T-helper 9 cell (primary cell): ENCODE measurements at places on chromosomes 3 and 15.

DNA sequence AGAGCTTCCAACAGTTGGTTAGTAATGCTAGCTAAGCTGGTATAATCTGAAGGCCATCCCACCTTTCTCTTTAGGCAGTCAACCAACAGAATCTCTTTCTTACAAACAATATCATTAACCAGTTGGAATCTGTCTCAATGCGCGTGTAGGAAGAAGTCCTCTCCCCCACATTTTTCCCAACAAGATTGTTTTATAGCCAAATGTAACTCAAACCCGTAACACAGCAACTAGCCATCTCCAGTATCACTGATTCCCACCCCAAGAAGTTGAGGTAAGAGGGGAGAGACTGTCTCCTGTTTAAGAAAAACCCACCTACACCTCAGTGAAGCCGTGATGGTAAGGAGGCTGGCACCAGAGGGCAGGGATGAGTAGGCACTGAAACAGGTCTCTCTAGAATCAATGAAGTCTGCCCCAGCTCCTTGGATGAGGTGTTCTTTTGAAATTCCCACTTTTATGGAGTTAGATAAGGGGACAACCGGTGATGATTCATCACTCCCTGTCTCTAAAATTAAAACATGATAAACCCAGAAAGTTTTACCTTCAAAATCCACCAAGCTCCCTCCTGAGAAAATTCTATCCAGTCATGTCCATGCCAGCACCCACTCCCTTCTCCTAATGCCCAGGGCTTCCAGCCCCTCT is 30.9 kb downstream of the CDC25A start:
- no peak for DNase-seq

GRCh38 chr3:64687781-64688604 is at the start of gene ADAMTS9:
ADAMTS9 (minus strand) TSS chr3:64688000; CDS start chr3:64687657, 343 bp downstream.
- no peak for DNase-seq

DNA sequence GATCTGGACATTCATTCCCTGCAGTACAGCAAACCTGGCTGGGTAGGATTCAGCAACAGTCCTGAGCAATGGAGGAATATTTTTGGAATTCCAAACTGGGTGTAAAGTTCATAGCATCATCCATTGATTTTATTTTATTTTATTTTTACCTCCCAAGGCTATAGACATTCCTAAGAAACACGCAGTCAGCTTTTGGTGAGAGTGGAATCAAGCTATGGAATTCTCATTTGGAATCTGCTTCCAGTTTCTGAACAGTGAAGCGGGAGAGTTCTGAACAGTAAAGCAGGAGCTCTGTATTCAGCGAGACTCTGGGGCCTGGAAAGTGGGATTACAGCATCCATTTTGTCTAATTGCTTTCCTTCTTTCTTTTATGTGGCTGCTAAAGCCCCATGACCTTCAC is 1.4 kb upstream of the PDZRN3 start:
- no peak for DNase-seq

DNA sequence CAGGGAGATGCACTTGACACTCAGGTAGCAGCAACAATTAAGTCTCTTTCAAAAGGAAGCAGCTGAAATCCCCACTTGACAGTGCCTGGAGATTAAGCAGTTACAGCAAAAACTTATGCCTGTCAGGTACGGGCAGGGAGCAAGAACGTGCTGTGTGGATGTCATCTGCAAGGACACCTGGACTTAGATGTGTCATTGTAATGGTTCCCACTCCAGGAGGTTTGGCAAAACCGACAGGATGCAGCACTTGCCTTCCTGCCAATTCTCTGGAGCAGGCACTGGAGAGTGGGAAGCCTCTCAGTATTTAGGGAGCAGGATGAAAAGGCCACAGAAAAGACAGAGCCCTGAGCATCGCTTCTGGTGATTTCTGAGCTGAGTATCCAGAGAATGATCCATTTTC is 292.4 kb downstream of the PDCD6IP start:
- no peak for DNase-seq
